Cerebellar nuclear complex (tissue), 1 donor: ENCODE measurements at places on chromosomes 11 and 22.

GRCh38 chr11:8775332-8775731 is 92.7 kb downstream of the RPL27A start:
- no peak for DNase-seq

- DNase-seq: no peak
Observed at GRCh38 chr11:85663753-85664614, 945 bp downstream of the CREBZF start.

GRCh38 chr11:19577391-19577975 is 135.2 kb upstream of the NAV2 start:
- DNase-seq: no peak

- no peak for DNase-seq
Observed at GRCh38 chr11:62546244-62546928, at the start of gene AHNAK. Gene AHNAK (minus strand): TSS chr11:62546806. CDS start chr11:62536098, 10,708 bp downstream.

DNA sequence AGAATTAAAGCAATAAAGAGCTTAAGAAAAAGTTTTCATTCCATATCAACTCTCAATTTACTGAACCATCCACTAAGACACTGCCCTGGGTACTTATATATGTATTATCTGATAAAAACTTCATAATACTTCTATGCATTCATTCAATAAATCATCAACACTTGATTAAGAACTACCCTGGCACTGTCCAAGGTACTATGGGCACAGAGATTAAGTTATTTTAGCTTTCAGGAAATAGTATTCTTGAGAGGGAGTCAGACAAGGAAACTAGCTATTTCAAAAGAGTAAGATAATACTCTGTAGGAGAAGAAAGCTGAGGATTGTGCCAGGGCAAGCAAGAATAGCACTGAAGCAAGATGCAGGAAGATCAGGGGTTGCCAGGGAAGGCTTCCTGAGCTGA is 640.8 kb downstream of the FAM181B start:
- no peak for DNase-seq

DNA sequence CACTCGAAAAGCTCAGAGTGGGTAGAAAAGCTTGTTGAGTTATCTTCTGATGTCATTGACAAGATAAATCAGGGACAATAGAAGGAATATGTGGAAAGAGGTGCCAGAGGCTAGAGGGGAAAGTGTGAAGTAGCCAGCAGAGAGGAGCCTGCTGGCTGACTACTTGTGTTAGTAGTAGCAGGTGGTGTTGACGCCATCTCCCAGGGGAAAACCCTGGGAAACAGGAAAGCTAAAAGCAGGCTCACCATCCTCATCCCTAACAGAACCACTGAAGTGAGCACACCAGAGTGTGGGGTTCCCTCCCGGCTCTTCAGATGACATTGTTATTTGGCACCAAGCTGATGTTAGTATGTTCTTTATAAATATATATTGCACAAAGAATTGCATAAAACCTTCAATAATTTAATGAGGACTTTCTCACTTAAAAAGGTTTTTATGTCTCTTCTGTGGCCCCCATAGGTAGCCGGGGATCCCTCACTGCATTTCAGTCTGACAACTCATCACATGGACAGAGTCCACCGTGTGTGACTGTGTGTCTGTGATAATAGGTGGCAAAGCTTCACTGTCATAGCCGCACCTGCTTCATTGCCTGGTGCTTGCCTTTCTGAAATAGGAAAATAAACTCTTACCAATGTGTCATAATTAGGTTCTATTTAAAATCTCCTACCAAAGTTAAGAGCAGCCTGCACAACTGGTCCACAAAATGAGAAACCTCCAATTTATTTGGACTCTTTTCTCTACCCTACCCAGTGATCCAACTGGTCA is 63.2 kb upstream of the TOP3B start:
- no peak for DNase-seq
